Activated naive CD8-positive, alpha-beta T cell treated with anti-CD3 and anti-CD28 coated beads, Interleukin-2, amount 10 ng/mL, durations not matched to agents 7 days and 5 days (primary cell): ENCODE measurements at places on chromosomes 12 and 14. TPM values are rescaled to one million over a fixed set of nuclear protein-coding genes. Genes with fewer than 3 reads are reported as not detected.

DNA sequence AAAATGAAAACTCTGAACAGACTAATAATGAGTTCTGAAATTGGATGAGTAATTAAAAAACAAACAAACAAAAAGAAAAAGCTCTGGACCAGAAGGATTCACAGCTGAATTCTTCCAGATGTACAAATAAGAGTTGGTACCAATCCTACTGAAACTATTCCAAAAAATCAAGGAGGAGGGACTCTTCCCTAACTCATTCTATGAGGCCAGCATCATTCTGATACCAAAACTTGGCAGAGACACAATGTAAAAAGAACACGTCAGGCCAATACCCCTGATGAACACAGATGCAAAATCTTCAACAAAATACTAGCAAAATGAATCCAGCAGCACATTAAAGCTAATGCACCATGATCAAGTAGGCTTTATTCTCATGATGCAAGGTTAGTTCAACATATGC is 183.9 kb upstream of the CNOT2 start:
- H3K4me3 ChIP-seq = no peak overlapping the region
- no peaks in the 10 kb centered on the region for H3K36me3 ChIP-seq
- no peak overlapping the region for H3K27ac ChIP-seq
- peaks cover 6% of the 10 kb centered on the region for H3K27me3 ChIP-seq
- no peak for DNase-seq

DNA sequence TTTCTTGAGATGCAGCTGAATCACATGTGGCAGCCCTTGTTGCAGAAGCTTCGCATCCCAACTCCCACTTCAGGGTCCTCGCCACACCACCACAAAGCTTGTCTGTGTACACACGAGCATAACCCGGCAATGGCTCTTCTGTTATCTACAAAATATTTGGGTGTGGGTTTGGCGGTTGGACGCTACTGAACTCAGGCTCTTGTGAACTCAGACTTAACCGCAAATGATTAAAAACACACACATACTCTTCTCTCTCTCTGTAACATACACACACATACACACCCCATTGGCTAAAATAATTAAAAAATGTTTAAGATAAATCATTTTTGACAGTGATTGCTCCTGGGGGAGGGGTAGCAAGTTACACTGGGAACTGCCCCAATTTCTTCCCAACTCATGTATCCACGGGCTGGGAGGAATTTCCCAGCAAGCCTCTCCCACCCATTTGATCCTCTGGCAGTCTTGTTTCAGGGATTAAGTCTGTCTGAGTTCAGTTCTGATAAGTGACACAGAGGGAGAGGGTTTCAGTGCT is 63.7 kb upstream of the MANSC4 start:
- H3K4me3 ChIP-seq = no peak overlapping the region
- no peaks in the 10 kb centered on the region for H3K36me3 ChIP-seq
- H3K27ac ChIP-seq = no peak overlapping the region

DNA sequence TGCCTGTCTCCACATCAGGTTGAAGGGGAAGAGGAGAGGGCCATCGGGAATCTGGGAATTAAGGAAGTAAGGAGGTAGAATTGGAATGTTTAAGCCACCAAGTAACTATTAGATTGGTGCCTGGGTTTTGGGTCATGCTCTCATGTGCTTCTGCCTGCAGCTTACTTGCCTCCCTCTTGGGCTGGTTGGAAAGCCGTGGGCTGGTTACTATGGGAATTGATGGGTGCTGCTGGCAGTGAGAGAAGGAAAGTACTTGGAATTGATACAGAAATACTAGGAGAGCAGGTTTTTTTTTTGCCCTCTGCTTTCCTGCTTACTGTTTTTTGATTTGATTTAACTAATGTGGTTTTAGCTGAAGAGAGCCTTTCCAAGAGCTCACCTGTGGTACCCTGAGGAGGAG is 493.5 kb upstream of the RGS6 start:
- DNase-seq = no peak
- H3K27ac ChIP-seq = no peak overlapping the region
- H3K27me3 ChIP-seq = no peaks in the 10 kb centered on the region
- peaks cover 13% of the 10 kb centered on the region for H3K36me3 ChIP-seq

- no peaks in the 10 kb centered on the region for H3K27me3 ChIP-seq
- no peak overlapping the region for H3K4me3 ChIP-seq
- no peak overlapping the region for H3K27ac ChIP-seq
- DNase-seq = no peak
- no peaks in the 10 kb centered on the region for H3K4me1 ChIP-seq
- no peaks in the 10 kb centered on the region for H3K36me3 ChIP-seq
Measured at GRCh38 chr14:22427771-22428231, 161.2 kb downstream of the DAD1 start.

Gene MSRB3
- total RNA-seq = not detected

GRCh38 chr14:54121466-54122027 is 164.9 kb upstream of the BMP4 start:
- H3K27me3 ChIP-seq = peaks cover 2% of the 10 kb centered on the region
- H3K36me3 ChIP-seq = no peaks in the 10 kb centered on the region

Gene C12orf50
- not detected for total RNA-seq

Gene SEL1L
- 53.5 TPM for total RNA-seq

Gene MANSC4
- total RNA-seq = not detected

DNA sequence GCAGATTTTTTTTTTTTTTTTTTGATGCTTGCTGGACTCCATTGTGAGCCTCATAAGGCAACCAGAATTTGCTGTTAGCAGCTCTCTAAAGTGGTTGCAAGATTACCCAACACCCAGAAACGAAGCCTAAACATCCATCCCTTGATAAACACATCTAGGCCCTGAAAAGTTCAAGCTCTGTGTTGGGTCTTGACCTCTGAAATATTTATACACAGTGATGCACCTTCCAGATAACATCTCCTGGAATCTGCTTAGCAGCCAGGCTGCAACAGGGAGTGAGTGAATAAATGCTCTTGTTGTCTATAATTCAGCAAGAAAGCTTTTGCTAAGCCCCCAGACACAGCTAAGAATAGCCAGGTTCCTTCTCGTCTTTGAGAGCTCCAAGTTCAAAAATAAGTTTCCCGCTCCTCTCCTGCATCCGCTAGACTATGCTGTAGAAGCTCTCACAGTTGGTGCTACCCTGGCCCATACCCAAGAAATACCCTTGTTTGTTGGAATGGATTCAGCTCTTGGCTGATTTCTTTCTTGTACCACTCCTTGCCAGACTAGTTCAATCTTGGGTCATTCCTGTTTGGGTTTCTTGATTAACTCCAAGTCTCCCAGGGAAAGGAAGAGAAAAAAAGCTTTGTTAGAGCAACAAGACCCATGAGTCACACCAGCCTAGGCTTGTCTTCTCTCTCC is 610.6 kb upstream of the TBX3 start:
- H3K27ac ChIP-seq = no peak overlapping the region
- no peak for DNase-seq
- no peaks in the 10 kb centered on the region for H3K36me3 ChIP-seq
- no peaks in the 10 kb centered on the region for H3K4me1 ChIP-seq
- H3K27me3 ChIP-seq = no peaks in the 10 kb centered on the region
- H3K4me3 ChIP-seq = no peak overlapping the region
